ENCODE measurements at places on chromosomes 3 and 15.

GRCh38 chr3:131458653-131459052 lies 44.1 kb downstream of the MRPL3 start:
- DNase-seq, result no peak

GRCh38 chr15:54101664-54102270 lies 123.5 kb downstream of the UNC13C start:
- DNase-seq, result no peak

DNA sequence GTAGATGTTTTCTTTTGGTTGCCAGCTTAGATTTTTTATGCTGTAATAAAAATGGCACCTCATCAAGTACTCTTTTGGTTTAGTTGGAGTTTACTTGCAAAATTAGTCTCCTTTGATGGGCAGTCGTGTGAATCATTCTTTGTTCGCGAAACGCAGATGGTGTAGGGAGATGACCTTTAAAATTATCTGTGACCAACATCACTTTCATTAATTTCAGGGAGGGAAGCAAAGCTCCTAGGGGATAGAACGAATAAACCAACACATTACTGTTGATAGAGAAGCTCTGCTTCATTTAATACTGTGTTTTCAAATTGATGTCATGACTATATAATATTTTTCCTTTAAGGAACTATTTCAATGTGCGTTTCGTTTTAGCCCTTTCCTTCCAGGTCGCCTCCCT lies 67.4 kb downstream of the USP13 start:
- no peak for DNase-seq

DNA sequence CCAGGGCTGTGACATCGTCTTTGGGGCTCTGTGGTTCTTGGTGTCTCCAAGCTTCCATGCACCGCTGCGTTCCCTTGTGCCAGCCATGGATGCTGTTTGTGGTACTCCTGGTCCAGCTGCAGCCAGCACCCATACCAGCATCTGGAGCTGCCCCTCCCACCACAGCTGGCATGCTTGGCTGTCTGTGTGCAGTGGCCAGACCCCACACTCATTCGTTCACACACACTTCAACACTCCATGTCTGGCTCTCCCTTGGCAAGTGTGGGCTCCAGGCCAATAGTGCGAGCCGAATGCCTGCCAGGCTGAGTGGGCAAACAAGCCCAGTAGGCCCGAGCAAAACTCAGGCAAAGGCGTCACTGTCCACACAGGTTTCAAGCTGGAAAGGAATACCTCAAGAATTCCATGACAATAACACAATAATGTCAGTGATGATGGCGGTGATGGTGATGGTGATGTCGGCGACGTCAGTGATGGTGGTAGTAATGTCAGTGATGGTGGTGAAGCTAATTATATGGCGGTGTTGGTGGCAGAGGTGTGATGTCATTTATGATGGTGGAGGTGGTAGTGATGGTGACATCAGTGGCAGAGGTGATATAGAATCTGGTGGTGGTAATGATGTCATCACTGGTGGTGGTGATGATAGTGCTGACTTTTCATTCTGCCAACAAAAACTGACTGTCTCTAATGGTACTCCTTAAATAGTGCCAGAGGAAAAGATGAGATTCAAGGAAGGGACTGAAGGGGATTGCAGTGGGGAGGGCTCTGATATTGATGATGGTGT lies 19.3 kb downstream of the TBC1D21 start:
- DNase-seq, result no peak

DNA sequence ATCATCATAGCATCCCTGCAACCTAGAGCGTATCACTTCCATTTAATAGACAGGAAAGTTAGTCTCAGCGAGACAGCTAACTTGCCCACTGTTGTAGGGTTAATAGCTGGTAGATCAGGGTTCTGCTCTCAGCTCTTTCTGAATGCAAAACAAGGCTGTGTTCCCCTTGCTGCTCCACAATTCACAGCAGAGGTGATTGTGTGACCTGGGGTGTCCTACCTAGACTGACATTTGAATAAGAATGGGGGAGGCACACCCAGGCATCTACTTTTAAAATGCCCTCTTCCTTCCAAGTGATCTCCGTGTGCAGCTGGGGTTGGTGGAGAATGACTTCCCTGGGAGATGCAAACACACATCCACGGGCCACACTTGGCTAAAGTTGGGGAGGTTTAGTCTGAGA lies 43.0 kb upstream of the CACNA2D3 start:
- DNase-seq, result no peak

DNA sequence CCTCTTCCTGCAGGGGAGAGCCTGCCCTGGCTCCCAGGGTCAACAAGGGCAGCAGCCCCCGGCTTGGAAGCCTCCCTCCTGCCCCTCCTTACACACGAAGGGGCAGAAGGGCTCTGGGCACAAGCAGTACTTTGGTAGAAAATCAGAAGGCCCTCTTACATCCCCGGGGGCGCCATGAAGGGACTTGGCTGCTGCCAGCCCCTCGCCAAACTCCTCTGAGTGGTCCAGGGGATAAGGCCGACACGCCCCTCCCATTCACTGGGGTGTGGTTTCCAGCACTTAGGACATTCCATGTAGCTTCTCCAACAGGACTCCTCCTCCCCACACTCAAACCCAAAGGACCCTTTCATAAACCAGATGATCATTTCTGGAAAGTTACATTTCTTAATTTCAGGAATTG lies 1.2 kb upstream of the ST8SIA2 start:
- no peak for DNase-seq

DNA sequence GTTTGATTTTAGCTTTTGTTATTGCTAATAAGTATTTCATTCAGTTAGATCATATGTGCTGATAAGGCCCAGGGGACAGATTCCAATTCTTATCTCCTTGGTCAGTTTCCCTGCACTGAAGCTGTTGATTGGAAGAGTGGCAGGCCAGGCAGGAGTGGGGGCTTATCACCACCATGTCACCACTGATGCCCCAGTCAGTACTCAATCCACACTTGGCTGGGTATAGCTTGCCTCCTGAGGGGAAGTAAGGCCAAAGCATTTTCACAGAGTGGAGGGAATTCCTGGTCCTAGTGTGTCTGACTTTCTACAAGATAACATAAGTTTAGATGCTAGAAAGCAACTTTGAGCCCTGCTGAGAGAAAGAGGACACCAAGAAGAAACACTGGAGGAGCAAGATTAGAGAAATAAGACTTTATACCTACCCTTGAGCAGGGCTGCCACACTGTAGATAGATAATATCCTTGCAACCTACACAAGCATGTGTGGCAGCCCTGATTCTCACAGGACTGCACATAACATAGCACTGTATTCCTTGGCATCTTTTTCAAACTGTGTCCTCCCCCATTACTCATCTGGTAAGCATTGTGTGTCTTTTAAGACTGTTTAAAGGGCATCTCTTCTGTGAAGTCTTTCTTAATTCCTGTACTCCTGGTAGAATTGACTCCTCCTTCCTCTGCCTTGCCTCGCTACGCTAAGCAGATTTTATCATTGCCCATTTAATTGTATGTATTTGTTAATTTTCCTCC lies 24.3 kb downstream of the OXNAD1 start:
- no peak for DNase-seq

- DNase-seq, result peak; percentile 9
Observed at GRCh38 chr15:82663186-82663600, 16.0 kb upstream of the CPEB1 start.

DNA sequence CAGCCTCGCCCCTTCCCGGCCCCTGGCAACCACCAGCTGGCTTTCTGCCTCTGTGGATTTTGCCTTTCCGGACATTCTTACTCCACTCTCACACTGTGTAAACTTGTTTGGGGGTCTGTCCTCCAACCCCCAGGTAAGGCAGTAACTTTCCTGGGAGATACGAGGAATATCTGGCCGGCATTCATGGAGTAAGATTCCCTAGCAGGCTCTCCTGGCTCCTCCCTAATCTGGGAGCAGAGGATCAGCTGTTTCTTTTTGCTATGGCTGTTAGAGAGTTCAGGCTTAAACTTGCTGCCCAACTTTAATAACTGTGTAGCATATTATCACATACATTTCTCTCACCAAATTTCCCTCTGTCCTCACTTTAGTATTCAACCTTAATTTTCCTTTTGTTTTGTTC lies 64.3 kb downstream of the IGF2BP2 start:
- DNase-seq, result no peak

- DNase-seq, result no peak
Observed at GRCh38 chr3:42874749-42875148, 930 bp downstream of the CYP8B1 start.

DNA sequence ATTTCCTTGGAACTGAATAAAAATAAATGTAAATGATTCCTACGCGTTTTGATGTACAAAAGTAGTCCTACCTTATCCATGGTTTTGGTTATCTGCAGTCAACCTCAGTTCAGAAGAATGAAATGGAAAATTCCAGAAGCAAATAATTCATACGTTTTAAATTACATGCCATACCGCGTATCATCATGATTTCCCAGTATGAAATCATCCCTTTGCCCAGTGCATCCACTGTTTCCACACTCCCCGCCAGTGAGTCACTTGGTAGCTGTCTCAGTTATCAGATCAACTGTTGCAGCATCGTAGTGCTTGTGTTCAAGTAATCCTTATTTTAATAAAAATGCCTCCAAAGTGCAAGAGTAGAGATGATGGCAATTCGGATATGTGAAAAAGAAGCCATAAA lies 9.1 kb upstream of the MFSD1 start:
- peak; percentile 62 for DNase-seq

GRCh38 chr3:46438831-46439230 lies 25.9 kb downstream of the LTF start:
- no peak for DNase-seq

DNA sequence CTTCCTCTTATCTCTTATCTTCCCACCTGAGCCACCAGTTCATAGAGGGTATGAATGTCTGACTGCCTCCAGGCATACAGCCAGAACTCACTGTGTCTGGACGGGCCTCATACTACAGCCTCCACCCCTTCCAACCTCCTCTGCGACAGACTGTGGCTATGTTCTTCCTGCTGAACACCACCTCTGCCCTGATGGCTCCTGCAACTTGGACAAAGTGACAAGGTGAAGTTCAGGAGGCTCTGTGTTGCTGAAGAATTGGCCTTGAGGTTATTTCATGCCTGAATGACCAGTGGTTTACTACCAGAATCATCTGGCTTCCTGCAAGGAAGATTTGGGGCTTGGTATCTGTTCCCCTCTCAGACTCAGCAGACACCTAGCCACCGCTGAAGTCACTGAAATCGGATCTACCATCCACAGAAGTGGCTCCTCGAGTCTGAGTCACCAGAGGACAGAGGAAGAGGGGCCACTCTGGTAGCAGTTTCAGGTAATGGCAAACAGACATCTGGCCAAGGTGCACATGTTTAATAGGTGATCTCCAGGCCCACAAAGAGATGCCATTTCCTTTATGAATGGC lies 14.2 kb upstream of the ULK3 start:
- DNase-seq, result no peak

- peak; percentile 38 for DNase-seq
Observed at GRCh38 chr3:100810671-100811070, 101.4 kb downstream of the TFG start.

DNA sequence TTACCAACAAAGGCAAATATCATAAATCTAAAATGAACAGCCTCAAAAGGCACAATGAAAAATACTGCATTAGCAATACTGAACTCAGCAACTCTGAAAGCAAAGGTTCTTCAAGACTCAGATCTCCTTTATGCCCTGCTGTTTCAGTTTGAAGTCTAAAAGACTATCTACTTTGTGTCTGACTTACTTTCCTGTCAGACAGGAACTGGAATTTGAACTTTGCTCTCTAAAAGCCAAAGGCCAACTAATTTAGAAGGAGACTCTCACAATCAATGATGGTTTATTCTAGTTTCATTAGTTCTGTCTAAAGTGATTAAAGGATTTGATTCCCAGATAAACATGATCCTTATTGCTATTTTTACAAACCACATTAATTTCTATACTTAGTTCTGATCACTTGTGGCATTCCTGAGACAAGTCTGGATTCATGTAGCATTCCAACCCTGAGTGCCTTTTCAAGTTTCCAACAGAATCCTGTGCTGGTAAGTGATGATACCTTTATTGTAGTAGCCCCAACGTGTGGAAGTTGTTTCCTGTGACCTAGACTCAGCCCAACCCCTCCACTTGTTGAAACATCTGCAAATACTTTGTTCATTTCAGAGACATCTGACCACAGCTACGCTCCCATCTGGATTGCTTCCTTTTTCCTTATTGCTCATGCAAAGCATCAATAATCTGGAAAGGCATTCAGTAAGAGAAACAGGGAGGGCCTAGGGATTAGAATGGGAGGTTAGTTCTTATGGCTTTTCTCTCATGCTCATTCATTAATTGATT lies 14.9 kb upstream of the LEKR1 start:
- peak; percentile 58 for DNase-seq

GRCh38 chr3:74273091-74273490 lies 341.4 kb downstream of the CNTN3 start:
- peak; percentile 13 for DNase-seq

- no peak for DNase-seq
Observed at GRCh38 chr3:130925628-130926027, 31.7 kb downstream of the ATP2C1 start.

DNA sequence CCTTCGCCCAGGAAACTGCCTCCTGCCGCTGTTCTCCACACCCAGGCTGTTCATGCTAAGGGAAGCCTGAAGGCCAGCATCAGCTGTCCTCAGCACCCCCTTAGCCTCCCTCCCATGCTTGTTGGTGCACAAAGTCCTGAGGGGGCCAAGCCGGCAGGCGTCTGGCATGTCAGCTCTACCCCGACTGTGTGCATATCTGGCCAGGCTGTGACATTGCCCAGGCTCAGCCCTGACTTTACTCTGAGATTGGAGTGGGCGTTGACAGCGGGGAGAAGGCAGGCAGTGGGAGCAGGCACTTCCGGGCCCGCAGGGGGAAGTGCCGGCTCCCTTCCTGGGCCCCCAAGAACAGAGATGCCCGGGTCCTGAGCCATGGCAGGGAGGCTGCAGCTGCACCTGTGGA lies 492.2 kb downstream of the AGBL1 start:
- no peak for DNase-seq

GRCh38 chr3:126119976-126120375 lies 36.1 kb upstream of the SLC41A3 start:
- DNase-seq, result no peak

GRCh38 chr15:77409259-77410156 lies 10.4 kb downstream of the PEAK1 start:
- no peak for DNase-seq
